ENCODE measurements at places on chromosomes 2 and 18.

DNA sequence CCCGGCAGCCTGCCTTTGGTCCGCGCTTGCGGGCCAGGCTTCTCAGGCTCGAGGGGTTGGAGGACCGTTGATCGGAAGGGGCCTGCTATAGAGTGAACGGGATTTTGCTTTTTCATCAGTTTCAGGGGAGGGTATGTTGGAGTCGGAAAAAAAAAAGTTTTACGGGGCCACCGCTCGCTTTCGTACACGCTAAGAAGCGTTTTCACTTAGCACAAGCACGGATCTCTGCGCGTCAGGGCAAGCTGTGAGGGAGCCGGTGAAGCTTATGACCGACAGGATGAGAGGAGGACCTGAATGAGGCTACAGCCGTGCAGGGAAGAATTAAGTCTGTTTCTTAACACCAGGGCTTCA lies 443 bp downstream of the CPSF3 start:
- DNase-seq, result no peak

DNA sequence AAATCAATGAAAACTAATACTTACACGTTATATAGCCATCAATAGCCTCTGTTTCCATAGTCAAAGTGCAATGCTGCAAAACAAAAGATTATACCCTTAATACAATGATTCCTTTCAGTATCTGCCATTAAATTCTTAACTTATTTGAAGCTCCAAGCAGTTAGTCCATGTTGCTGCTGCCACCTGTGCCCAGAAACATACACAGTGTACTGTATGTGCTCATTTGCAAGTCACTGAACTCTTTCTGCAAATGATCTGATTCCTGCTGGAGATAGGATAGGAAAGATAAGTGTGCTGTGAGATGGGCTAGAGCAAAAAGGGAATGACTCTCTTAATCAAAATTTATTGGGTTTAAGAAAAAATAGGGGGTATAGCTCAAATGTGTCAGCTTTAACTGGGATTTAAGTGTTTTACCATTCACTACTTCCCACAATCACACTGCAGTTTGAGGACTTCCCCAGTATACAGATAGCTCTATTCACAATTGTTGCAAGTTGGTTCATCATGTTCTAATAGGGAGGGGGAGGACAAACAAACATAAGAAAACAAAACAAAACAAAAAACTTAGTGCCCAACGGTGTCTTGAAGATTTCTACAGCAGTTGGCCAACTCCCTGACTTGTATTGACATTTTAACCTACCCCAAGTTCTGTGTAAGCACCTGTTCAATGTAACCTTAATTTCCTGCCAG lies 2.7 kb downstream of the IKZF2 start:
- no peak for DNase-seq

GRCh38 chr2:47964722-47965434 lies 58.6 kb upstream of the FBXO11 start:
- DNase-seq, result no peak

- no peak for DNase-seq
These were observed 159.8 kb downstream of the PKP4 start for GRCh38 chr2:158616480-158617000.

- no peak for DNase-seq
These were observed 105.9 kb downstream of the AP1S3 start for GRCh38 chr2:223731503-223731902.

DNA sequence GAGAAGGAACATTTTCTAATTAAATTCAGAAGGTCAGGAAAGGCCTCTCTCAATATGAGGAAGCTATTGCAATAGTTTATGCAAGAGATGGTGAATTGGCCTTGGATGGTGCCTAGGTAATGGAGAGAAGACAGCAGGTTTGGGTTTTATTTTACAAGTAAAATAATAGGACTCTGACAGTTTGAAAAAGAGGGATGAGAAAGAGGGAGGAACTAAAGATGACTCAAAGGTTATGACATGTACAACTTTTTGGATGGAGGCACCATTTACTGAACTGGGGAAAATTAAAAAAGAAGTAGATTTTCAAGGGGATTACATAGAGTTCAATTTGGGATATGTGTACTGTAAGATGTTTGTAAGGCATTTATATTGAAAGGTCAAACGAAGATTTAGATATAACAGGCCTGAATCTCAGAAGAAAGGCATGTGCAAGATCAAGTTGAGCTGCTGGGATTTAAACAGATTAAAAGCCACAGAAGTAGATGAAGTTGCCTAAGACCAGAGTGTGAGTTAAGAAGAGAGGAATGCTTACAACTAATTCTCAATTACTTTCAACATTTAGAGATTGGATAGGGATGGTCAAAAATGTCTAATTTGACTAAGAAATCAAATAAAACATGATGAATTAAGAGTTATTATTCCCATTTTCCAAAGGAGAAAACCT lies 12.3 kb upstream of the ASNSD1 start:
- DNase-seq, result no peak

- DNase-seq, result no peak
These were observed 213.0 kb downstream of the PHLPP1 start for GRCh38 chr18:62928326-62928725.

Measured in SIG-M5 (cell line).